ENCODE measurements at places on chromosomes 16 and 17. TPM values are rescaled to one million over a fixed set of nuclear protein-coding genes. Genes with fewer than 3 reads are reported as not detected.

- no peak for DNase-seq
- H3K36me3 ChIP-seq = no peaks in the 10 kb centered on the region
- no peak overlapping the region for H3K4me3 ChIP-seq
- no peak overlapping the region for H3K27ac ChIP-seq
- H3K27me3 ChIP-seq = peaks cover 39% of the 10 kb centered on the region
These were observed 125.3 kb downstream of the RBFOX3 start for GRCh38 chr17:79485419-79485985.

DNA sequence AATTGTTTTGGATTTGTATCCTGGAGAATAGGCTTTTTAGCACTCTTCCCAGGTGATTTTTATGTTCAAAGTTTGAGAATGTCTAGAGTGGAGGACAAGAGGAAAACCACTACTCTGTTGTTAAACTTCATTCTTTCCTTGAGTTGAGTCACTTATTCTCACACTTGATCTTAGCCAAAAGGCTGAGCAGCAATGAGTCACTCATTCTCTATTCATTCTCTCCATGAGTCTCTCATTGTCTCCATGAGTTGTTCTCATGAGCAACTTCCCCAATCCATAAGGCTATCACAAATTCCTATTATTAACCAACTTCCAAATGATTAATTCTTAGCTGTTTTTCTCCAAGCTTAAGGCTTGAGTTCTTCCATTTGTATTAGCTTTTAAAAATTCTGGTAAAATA is 1393.3 kb downstream of the CDH8 start:
- no peaks in the 10 kb centered on the region for H3K27me3 ChIP-seq
- H3K4me3 ChIP-seq = no peak overlapping the region
- H3K27ac ChIP-seq = no peak overlapping the region
- H3K36me3 ChIP-seq = no peaks in the 10 kb centered on the region

- H3K27me3 ChIP-seq = no peaks in the 10 kb centered on the region
- H3K36me3 ChIP-seq = no peaks in the 10 kb centered on the region
- H3K4me3 ChIP-seq = no peak overlapping the region
- H3K4me1 ChIP-seq = peaks cover 4% of the 10 kb centered on the region
- no peak overlapping the region for H3K27ac ChIP-seq
These were observed 45.3 kb downstream of the RPH3AL start for GRCh38 chr17:307295-307691.

- no peak overlapping the region for H3K4me3 ChIP-seq
- H3K27me3 ChIP-seq = no peaks in the 10 kb centered on the region
- H3K27ac ChIP-seq = no peak overlapping the region
- no peaks in the 10 kb centered on the region for H3K36me3 ChIP-seq
- H3K4me1 ChIP-seq = no peaks in the 10 kb centered on the region
- no peak for DNase-seq
These were observed 106.8 kb downstream of the DNAH9 start for GRCh38 chr17:11705111-11705510.

IGFBP4 gene
- 87.4 TPM for total RNA-seq

DNA sequence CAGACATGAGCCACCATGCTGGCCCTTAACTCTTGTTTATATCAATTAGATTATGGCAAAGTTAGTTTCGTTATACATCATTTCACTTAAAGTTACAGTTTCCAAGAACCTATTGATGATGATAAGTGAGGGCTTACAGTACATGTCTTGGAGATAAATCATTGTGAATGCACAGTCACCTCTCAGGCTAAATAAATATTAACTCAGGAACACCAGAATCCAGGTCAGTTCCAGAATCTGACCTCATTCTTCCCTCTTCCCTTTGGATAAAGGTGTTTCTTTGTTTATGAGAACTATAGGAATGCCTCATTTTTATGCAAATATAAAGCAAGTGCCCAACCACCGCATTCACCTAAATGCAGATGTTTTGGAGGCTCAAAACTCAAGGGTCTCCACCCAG is 48.4 kb upstream of the CRYM start:
- no peaks in the 10 kb centered on the region for H3K4me1 ChIP-seq
- H3K27ac ChIP-seq = no peak overlapping the region
- no peak overlapping the region for H3K4me3 ChIP-seq
- no peak for DNase-seq
- no peaks in the 10 kb centered on the region for H3K27me3 ChIP-seq

- H3K27ac ChIP-seq = no peak overlapping the region
- H3K4me3 ChIP-seq = no peak overlapping the region
These were observed 452.1 kb downstream of the WWOX start for GRCh38 chr16:78551487-78552085.

DNA sequence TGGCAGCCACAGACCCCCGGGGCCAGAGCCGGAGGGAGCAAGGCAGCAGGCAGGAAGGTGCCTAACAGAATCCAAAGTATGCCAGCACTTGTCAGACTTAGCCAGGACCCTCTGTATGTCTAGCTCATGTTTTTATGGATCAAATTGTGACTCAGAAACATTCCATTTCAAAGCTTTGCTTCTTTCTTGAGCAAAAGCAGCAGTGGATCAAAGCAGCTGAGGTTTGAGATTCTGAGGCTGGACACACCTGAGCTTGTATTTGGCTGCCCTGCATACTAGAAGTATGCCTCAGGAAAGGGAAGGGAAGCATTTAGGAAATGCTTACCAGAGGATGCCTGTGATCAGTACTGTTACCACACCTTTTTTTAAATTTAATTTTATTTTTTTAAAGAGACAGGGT is 5.7 kb upstream of the MYO1C start:
- no peak for DNase-seq
- no peaks in the 10 kb centered on the region for H3K36me3 ChIP-seq
- H3K4me1 ChIP-seq = no peaks in the 10 kb centered on the region
- no peaks in the 10 kb centered on the region for H3K27me3 ChIP-seq
- H3K4me3 ChIP-seq = no peak overlapping the region

ZNF594 gene
- 30.6 TPM for total RNA-seq

DNA sequence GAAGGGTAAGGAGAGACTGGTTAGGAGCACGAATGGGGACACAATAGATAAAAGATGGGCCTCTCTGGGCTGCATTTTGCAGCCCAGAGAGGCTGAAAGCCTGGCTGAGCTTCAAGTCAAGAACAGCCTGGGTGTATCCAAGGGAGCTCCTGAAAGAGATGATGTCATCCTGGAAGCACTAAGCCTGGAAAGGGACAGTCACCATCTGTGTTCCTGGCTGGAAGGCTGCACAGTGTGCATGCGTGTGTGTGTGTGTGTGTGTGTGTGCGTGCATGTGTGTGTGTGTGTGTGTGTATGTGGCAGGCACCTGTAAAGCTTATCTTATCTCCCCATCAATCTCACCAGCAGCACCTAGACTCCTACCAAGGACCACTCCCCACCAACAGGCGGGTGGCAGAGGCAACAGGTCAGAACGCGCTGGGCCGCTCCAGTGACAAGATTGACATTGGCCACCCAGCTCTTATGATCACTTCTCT is 44.1 kb downstream of the COG7 start:
- no peaks in the 10 kb centered on the region for H3K4me1 ChIP-seq
- H3K27me3 ChIP-seq = no peaks in the 10 kb centered on the region
- H3K4me3 ChIP-seq = no peak overlapping the region

DNA sequence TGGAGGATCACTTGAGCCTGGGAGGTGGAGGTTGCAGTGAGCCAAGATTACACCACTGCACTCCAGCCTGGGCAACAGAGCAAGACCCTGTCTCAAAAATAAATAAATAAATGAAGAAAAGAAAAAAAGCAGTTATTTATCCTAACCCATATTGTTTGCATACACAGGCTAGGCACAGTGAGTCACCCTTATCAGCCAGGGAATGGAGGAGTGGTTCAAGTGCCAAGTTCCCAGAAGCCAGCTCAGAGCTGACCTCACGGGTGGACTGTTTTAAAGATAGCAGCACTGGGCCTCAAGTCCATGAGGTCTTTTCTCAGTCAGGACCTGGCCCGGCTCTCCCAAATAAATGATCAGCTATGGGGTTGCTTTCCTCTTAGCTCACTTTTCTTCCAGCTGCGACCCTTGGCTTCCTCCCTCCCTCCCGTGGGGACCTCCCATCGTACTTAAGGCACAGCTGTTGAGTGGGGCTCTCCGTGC is 22.6 kb upstream of the MGAT5B start:
- H3K27ac ChIP-seq = no peak overlapping the region
- no peaks in the 10 kb centered on the region for H3K36me3 ChIP-seq
- H3K4me1 ChIP-seq = peaks cover 12% of the 10 kb centered on the region
- no peak for DNase-seq
- H3K27me3 ChIP-seq = peaks cover 21% of the 10 kb centered on the region

C16orf46 gene
- 0.60 TPM for total RNA-seq

DNA sequence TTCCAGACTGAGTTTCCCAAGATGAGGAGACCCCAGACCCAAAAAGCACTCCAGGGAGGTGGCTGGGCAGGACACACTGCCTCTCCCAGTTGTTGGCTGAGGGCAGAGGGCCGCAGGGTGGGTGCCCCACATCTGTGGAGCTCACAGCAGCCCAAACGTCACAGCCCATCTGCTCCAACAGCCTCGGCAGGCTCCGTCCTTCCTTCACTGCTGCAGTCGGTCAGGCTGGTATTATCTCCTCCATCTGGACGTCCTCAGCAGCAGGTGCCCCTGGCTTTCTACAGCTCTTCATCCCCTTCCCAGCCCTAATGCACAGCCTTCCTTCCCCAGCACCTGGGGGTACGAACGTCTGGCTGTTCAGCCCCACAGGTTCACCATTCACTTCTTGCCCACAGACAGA is 55.2 kb downstream of the PRMT7 start:
- no peak for DNase-seq
- no peaks in the 10 kb centered on the region for H3K36me3 ChIP-seq
- H3K4me3 ChIP-seq = no peak overlapping the region

HP gene
- not detected for total RNA-seq

ULK2 gene
- 17.2 TPM for total RNA-seq

C16orf54 gene
- not detected for total RNA-seq

DNA sequence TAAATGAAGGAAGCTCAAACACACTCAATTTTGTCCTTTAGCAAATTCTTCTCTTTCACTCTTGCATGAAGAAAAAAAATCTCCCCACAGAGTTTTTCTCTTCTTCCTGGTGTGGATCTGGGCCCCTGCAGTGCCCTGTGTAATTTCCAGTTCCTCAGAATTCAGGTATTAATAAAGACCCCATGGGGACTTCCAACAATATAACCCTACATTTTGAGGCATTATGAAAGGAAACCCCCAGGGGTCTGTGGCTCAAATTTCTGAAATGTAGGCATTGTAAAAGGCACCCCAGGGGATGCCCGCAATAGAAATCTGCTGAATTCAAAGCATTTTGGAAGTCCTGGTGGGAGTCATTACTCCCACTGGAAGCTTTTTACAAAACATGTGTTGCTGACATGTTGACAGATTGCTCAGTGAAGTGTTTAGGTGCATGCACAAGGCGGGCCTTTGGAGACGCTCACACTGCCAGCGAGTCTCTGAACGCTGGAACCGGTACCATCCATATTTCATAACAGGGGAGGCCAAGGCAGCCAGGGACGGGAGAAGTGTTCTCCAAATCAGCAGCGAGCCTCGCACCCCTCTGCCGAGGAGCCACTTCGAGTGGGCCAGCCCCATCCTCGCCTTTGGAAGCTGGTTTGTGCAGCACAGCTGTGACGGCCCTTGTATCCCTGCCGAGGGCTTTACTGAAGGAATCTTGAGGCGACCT is 154.0 kb downstream of the ZNF423 start:
- H3K27me3 ChIP-seq = no peaks in the 10 kb centered on the region
- H3K4me1 ChIP-seq = peaks cover 66% of the 10 kb centered on the region
- peak; percentile 94 for DNase-seq
- peak overlapping the region; percentile 90 for H3K27ac ChIP-seq
- no peaks in the 10 kb centered on the region for H3K36me3 ChIP-seq

- no peak overlapping the region for H3K4me3 ChIP-seq
- DNase-seq = no peak
- no peaks in the 10 kb centered on the region for H3K36me3 ChIP-seq
These were observed 16.3 kb downstream of the GALK1 start for GRCh38 chr17:75748706-75749105.

DNA sequence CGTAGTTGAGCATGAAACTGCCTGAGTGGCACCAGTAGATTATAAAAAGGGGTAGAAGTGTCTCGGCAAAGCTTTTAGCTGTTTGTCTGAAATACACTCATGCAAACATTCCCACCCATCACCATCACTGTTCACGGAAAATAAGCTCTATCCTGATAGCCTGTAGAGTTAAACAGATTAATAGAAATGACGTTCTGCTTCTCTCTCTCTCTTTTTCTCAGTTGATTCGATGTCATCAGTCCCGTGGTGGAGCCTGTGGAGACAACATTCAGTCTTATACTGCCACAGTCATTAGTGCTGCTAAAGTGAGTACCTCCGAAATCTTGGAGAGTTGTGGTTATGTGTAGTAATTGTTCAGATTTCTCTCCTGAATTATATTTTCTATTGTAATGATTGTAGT is 224.7 kb downstream of the BCAS3 start:
- H3K36me3 ChIP-seq = no peaks in the 10 kb centered on the region
- no peak for DNase-seq
- H3K27me3 ChIP-seq = no peaks in the 10 kb centered on the region
- no peak overlapping the region for H3K4me3 ChIP-seq
- H3K27ac ChIP-seq = no peak overlapping the region

SLFN14 gene
- 0.21 TPM for total RNA-seq

KRT35 gene
- total RNA-seq = not detected

DNA sequence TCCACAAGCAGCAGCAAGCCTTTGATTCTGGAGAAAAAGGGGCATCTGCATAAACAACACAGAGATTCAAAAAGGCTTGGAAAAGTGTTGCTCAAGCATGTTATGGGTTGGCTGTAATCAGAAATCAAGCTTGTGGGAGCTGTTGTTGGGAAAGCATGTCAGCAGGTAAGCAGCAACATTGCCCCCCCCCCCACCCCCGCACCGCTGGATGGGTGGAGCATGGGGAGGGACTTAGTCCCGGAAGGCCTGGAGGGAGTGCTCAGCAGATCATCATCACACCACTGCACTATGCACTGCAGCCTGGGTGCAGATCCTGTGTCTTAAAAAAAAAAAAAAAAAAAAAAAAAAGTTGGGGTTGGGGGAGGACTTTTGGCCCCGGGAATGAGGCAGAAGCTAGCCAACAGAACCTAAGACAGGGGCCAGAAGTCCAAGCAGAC is 16.8 kb upstream of the AKAP1 start:
- H3K4me3 ChIP-seq = no peak overlapping the region
- no peak for DNase-seq
- H3K27me3 ChIP-seq = no peaks in the 10 kb centered on the region
- H3K36me3 ChIP-seq = no peaks in the 10 kb centered on the region
- peaks cover 3% of the 10 kb centered on the region for H3K4me1 ChIP-seq
